ENCODE measurements at places on chromosomes 7 and 10.

DNA sequence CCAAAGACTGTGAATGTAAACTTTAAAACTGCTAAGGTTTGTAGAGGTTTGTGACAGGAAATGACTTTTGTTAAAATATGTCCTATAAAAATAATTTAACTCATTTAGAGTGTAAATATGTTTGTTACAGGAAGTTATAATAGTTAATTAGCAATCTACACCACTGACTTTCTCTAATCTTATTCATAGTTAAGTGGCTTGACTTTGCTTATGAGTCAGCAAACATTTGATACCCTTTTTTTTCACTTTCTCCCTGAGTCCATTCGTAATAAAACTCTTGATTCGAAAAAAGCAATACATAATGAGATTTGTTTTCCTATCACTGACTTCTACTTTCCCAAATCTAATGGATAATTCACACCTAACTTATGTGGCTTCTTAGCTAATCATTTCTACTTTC is 317.7 kb upstream of the SEMA3C start:
- DNase-seq = no peak

DNA sequence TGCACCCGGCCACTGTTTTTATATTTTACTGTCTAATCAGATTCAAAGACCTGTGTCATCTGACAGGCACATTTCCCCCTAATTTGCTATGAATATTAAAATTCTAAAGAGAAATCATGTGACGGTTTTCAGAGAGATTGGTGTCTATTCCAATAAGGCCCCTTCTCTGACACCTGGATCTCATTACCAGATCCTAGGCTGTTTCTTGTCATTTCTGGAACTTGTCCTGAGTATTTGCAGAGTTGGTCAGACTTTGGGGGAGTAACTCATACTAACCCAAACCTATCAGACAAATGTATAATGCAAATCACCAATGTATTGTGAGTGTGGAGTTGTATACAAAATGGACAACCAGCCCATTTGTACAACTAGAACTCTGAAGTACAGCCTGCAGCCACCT is 29.5 kb downstream of the MYO1G start:
- DNase-seq = no peak

DNA sequence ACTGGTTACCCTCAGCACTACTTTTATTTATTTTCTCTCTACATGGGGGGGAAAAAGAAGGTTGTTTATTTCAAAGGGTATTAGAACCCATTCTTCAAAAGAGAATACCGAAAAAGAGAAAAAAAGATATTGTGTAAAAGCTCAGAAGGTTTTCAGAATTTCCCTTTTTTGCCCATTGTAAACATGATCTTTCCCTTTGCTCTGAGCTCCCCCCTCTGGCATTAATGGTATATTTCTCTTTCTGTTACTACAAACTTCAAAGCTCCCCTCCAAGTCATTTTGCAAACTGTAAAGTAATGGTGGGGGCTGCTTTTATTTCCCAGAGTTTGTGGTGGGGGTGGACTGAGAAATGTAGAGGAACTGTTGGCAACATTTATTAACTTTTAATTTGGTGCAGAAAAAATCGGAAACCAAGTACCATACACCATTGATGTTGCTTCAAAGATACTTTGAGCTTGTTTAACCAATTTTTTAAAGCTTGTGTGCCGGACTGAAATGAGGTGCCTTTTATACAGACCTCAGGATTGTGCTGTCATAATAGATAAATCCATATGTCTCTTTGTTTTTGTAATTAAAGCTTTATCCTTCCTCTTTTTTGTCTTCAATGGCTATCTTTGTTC is 181.5 kb downstream of the EXOC4 start:
- DNase-seq = peak; percentile 16

DNA sequence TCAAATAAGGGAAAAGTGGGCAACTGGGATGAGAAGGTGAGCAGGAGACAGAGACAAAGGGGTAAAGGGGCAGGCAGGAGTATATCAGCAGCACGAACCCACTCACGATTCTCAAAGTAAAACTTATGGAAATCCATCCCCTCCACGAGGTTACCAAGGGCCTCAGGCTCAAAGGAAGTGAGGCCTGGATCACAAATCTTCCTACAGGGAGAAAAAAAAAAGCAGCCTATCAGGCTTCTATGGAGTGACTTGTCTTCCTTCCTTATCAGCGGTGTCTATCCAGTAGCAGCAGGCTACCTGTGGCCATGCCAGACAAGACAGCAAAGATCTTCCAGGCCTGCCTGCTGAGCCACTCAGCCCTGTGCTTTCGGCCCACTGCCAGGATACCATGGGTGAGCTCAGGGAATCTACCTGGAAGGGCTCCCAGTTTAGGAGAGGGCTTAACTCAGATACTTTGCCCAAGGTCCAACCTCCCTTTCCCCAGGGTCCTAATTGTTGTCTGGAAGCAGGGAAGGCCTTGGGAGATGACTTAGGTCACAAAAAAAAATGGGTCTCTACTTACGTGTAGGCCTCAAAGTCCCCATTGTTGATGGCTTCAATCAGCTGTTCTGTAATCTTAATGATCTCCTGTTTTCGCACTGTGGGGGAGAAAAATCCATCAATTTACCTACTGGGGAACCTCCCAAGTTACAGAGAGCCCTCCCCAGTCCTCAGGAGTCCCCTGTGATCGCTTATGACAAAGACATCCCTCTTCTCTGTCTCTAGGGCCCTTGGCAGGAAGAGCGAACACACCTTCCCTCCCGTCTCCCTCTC is 5.7 kb upstream of the NDST2 start:
- no peak for DNase-seq

- no peak for DNase-seq
Observed at GRCh38 chr7:33626869-33627268, 278.5 kb upstream of the BMPER start.

GRCh38 chr10:71156436-71156835 is 55.9 kb upstream of the UNC5B start:
- no peak for DNase-seq

- no peak for DNase-seq
Observed at GRCh38 chr10:70692043-70692603, 19.8 kb downstream of the ADAMTS14 start.

GRCh38 chr7:81623251-81623855 is 146.5 kb downstream of the HGF start:
- DNase-seq = no peak

DNA sequence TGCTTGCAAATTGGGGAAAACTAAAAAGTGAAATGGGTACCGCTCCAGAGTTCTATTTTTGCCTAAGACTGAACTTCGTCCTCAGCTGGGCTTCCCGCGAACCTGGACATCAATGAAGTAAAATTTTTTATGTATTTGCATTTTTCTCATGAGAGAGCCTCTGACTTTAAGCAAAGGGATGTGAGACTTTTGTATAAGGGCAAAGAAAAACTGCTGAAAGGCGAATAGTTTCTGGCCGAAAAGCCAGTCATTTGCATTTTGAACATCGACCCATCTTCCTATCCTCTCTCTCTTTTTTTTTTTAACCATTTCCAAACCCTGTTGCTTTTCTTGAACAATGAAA is 573 bp downstream of the PMPCB start:
- no peak for DNase-seq

- no peak for DNase-seq
Observed at GRCh38 chr10:131207176-131207575, 104.3 kb downstream of the TCERG1L start.

DNA sequence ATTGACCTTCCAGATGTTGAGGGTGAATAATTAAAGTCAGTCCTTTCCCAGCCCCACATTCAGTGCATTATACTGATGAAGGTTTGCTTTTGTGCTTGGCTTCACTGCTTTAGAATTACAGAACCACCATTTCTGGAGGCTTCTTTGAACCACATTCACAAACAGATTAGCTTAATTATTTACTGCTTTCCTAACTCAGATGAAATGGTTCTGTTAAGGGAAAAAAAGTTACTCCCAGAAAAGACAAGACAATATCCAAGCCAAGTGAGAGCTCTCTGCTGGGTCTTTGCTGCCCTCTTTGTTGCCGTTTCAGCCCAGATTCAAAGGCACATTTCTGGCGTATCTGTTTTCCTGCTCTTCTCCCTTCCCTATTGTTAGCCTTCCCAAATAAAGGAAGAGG is 188.9 kb downstream of the AHR start:
- DNase-seq = no peak

- DNase-seq = no peak
Observed at GRCh38 chr7:45625714-45626440, 51.7 kb downstream of the ADCY1 start.

GRCh38 chr10:71726580-71727104 is 7.1 kb upstream of the C10orf105 start:
- no peak for DNase-seq

GRCh38 chr7:105519353-105519752 is 2.7 kb downstream of the PUS7 start:
- no peak for DNase-seq

GRCh38 chr10:133197786-133198185 is 32.2 kb upstream of the UTF1 start:
- no peak for DNase-seq

- no peak for DNase-seq
Observed at GRCh38 chr7:96297876-96298275, 24.0 kb downstream of the SLC25A13 start.

GRCh38 chr10:6719561-6719960 is 139.5 kb upstream of the PRKCQ start:
- no peak for DNase-seq

GRCh38 chr10:88168171-88169036 is 305.0 kb downstream of the PTEN start:
- DNase-seq = no peak

DNA sequence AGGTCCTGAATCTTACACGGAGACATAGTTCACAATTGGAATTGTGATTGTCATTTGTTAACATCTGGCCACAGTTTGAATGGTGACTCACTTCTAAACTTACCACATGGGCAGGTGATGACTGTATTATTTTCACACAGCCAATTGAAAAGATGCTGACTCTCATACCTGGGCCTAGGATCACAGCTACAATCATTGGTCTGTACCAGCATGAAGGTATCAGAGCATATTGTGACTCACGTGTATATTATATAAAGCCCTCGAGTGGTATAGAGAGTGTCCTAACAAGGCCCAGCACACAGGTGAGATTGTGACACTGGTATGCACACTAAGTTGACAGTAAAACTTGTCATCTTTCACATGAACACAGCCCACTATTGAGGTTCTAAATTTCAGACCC is 9.4 kb upstream of the ZNF107 start:
- no peak for DNase-seq

All from GM04504 (cell line).